Ovary (tissue), 10 donors: ENCODE measurements at places on chromosomes 13 and 19.

DNA sequence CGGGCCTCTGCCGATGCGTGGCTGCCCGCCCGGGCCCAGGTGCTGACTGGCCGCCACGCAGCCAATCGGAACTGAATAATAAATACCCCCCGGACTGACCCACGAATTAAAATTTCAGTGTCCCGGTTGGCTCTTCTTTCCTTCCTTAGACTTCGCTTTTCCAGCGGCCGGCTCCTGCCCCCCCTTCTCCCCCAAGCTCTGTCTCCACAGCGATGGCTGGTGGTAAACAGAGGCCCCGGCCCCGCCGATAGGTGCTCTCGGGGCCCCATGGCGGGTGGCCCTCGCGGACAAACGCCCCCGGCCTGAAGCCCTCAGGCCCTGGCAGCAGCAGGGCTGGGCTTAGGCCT is 2.6 kb downstream of the ZBTB7A start:
- DNase-seq: peak; percentile 72

DNA sequence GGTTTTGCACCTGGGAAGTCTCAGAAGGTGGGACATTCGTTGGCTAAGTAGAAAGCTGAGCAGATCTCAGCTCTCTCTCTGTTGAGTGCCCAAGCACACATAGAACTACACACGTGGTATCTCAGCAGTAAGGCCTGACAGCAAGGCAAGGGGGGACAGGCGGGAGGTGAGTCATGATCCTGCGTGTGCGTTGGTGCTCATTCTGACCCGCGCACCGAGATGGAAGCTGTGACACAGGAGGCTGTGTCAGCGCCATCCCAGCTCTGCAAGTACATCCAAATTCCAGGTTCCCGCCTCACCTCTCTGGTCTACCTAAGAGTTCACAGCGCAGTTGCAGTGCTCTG is 135.7 kb downstream of the USP12 start:
- no peak for DNase-seq

- DNase-seq: no peak
Observed at GRCh38 chr13:31452525-31452924, 252.8 kb downstream of the B3GLCT start.

DNA sequence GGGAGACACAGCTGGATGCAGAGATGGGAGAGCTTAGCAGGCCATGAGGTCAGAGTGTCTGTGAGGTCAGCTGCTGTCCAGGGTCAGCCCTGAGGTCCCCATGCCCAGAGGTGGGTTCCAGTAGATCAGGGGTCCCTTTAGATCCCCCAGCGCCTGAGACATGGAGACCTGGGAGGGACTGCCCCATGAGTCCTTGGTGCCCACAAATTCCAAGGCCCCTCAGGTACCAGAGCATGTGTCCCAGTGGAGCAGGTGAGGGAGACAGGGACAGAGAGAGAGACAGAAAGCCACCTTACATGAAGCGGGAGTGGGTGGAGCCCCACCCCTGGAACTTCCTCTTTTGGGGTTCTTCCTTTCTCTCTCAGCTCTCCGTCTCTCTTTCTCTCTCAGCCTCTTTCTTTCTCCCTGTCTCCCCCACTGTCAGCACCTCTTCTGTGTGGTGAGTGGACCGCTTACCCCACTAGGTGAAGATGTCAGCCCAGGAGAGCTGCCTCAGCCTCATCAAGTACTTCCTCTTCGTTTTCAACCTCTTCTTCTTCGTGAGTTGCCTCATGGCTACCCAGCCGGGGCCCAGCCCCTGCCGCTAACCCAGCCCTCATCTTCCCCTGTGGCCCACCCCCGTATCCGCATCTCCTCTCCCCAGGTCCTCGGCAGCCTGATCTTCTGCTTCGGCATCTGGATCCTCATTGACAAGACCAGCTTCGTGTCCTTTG is at the start of gene CD37:
TSS of gene CD37 (plus strand) at position 336 of the 713 bp plus-strand sequence. CDS start at position 471, 135 bp downstream.
- DNase-seq: no peak

DNA sequence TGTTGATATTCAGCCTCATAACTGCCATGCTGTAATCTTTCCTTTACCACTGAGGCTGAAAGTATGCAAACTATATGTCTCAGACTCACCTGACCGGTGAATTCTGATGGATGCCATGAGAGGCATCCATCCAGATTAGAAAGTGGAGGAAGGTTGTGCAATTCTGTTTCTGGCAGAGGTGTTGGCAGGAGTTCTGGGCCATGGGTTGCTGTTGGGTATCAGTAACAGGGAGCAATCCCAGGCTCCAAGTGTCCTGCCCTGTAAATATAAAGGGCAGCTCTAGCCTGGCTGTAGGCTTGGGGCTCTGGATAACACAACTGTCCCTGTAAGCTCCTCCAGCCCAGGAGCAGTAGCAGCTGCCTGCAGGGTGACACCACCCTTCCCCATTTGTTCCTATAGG is 77.4 kb upstream of the ABCC4 start:
- no peak for DNase-seq

- DNase-seq: no peak
Observed at GRCh38 chr13:83340170-83340569, 542.1 kb downstream of the SLITRK1 start.

GRCh38 chr13:51231456-51231855 is 9.3 kb downstream of the FAM124A start:
- DNase-seq: no peak

- no peak for DNase-seq
Observed at GRCh38 chr13:99464441-99464949, 36.8 kb upstream of the TM9SF2 start.

- DNase-seq: no peak
Observed at GRCh38 chr19:39481229-39481545, 549 bp downstream of the TIMM50 start.

DNA sequence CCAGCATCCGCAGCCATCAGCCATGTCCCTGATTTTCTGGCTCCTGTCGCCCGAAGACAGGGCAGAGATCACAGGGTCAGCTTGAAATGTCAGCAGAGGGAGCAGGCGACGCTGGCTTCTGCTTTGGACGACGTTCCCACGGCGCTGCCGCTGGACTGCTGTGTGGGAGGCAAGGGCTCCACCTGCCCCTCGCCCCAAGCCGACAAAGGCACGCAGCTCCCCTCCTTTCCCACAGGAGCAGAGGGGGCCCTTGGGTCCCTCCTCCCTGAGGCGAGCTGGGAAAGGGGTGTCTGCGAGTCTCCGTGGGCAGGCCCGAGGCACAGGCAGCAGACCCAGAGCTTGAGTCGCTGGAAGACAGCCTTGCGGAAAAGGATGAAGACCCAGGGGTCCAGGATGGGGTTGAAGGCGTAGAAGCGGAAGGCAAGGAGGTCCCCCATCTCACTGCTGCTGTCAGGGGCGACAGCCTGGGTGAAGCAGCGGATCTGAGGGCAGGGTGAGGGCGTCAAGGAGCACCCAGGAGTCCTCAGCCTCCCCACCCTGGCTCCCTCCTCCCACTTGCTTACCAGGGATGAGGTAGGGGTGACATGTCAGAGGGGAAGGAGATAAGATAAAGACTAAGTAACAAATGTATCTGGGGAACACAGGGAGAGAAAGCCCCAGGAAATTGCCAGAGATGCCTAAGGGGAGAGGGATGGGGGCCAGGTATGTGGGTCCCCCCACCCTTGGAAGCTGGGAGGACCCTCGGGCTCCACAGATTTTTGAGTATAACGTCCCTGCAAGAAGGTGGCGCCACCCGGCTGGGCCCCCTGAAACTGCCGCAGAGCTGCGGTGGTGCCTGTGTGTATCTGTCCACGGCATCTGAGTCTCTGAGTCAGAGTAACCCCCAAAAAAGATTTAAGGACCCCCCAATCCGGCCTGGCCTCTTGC is 3.4 kb downstream of the PTGIR start:
- DNase-seq: no peak

GRCh38 chr13:109436841-109437240 is 349.5 kb downstream of the IRS2 start:
- no peak for DNase-seq

GRCh38 chr19:29488316-29488715 is 37.5 kb upstream of the VSTM2B start:
- DNase-seq: no peak

DNA sequence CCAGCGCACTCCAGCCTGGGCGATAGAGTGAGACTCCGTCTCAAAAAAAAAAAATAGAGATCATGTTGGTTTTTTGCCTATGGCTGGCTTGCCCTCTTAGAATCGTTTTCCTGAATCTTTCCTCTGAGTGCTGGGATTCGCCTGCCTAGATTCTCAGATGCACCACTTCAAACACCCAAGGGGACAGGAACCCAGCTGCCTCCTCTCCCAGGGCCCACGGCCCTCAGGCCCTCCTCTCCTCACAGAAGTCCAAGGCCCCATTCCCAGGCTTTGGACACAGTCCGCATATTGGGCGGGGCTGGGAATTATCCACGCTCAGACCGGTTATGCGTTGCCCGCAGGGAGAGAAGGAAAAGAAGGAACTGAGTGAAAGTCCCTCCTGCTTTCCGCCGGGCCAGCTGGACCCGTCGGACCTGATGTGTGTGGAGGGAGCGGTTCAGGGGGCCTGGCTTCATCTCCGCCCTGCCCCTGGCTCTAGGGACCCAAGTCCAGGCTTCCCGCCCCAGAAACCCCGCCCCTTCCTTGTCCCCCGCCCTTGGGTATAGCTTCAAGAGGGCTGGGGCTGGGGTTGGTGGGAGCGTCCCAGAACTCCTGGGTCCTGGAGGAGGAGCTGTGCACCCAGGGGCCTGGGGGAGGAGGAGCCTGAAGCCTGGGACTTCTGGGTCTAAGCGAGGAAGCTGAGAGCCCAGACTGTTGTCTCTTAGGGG is 5.8 kb downstream of the PPFIA3 start:
- no peak for DNase-seq

GRCh38 chr19:54462655-54463530 is 685 bp downstream of the LENG9 start:
- DNase-seq: peak; percentile 65

DNA sequence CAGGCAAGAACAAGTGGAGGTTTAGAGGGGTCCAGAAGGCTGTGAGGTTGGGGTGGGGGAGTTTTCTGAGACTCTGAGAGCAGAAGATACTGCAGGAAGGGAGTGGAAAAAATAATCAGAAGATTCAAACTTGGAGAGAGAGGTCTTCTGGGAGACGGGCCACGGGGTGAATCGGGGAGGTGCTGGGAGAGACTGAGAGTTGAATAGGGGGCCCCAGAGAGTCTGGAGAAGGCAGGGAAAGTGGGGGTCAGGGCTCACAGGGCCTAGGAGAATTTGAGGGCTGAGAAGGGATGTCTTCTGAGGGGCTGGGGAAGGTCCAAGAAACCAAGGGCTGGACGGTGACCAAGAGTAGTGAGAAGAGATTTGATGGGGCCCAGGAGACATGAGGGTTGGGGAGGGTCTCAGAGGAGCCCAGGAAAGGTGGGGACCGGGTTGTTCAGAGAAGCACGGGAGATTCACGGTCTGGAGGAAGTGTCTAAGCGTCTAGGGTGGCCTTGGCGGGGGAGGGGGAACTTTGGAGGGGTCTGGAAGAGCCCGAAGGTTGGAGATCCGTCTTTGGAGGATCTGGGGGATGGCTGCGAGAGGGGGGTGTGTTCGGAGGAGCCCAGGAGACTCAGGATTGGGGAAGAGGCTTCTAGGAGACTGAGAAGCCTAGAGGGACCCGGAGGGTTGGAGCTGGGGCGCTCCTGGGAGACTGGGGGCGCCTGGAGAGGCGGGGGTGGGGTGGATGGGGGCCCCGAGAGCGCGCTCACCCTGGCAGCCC is 1.5 kb downstream of the KCNC3 start:
- DNase-seq: no peak

- no peak for DNase-seq
Observed at GRCh38 chr19:6856749-6857372, 30.5 kb upstream of the ADGRE1 start.

- no peak for DNase-seq
Observed at GRCh38 chr13:31267126-31267784, 67.5 kb downstream of the B3GLCT start.

GRCh38 chr13:51502153-51502651 is 49.4 kb upstream of the INTS6 start:
- no peak for DNase-seq

- peak; percentile 71 for DNase-seq
Observed at GRCh38 chr13:27359199-27359821, 65.1 kb upstream of the GTF3A start.

DNA sequence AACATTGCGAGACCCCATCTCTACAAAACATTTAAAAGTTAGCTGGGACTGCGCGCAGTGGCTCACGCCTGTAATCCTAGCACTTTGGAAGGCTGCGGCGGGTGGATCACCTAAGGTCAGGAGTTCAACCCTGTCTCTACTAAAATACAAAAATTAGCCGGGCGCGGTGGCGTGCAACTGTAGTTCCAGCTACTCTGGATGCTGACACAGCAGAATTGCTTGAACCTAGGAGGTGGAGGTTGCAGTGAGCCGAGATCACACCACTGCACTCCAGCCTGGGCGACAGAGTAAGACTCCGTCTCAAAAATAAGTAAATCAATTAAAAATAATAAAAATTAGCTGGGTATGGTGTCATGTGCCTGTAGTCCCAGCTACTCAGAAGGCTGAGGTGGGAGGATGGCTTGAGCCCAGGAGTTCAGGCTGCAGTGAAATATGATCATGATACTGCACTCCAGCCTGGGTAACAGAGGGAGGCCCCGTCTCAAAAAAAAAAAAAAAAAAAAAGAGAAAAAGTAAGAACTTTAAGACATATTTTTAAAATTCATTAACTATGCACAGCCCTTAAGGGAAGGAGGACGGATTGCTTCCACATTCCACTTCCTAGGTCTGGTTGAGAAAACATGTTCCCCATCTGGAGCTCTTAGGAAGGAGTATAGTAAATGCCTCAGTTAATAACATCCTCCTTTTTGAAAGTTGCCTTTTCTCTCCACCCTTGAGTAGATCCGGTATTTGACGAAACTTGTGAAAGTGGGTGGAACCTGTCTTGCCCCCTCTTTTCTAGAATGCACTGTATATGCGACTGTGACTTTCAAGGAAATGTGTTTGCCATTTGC is 26.1 kb downstream of the EXOC3L2 start:
- DNase-seq: no peak

- DNase-seq: no peak
Observed at GRCh38 chr13:48194379-48194754, 38.6 kb upstream of the ITM2B start.

DNA sequence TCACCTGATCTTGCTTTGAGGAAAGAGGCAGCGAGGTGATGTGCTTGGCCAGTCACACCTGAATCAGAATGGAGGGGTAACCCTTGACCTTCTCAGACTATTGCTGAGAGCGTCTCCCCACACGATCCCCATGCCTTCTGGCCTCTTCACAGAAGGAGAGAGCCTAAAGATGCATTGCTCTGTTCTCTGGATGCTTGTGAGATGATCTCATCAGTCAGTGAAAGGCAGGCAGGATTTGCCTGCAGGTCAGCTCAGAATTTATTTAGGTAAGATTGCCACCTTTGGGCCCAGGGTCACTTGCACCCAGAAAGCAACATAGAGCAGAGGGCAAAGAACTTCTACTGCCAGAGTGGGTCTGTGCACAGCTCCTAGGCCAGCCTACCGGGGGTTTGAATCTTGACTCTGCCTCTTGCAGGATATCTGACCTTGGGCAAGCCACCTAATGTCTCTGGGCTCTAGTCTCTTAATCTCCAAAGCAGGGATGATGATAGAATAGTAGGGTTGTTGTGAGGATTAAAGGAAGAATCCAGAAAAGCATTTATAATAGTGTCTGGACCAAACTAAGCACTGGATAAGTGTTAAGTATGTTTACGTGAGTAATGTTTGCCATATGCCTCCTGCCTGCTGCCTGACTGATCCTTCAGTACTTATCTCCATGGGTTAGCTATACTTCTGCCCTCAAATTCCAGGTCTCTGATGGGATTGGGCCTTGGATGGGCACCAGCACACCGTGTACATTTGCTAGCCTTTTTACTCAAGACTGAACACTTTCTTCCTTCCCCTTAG is 8.4 kb upstream of the FLT1 start:
- DNase-seq: no peak
